ENCODE measurements at places on chromosomes 7 and 10.

DNA sequence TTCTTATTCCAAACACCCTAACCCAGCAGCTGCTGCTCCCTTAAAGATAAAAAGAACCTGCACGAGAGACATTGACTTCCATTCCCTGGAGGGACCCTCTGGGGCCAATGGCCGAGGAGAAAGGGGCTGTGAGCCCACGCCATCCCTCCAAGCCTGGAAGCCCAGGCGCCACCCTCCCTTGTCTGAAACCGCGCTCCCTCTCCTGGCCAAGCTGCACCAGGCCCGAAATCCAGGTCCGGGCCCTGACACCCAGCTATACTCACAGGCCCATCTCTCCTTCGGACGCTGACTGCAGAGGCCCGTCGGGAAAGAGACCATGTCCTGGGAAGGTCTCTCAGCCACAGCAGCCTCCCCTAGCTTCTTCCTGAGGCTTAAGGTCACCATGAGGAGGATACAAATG, 196.5 kb downstream of the PTPRN2 start:
- no peak for DNase-seq

DNA sequence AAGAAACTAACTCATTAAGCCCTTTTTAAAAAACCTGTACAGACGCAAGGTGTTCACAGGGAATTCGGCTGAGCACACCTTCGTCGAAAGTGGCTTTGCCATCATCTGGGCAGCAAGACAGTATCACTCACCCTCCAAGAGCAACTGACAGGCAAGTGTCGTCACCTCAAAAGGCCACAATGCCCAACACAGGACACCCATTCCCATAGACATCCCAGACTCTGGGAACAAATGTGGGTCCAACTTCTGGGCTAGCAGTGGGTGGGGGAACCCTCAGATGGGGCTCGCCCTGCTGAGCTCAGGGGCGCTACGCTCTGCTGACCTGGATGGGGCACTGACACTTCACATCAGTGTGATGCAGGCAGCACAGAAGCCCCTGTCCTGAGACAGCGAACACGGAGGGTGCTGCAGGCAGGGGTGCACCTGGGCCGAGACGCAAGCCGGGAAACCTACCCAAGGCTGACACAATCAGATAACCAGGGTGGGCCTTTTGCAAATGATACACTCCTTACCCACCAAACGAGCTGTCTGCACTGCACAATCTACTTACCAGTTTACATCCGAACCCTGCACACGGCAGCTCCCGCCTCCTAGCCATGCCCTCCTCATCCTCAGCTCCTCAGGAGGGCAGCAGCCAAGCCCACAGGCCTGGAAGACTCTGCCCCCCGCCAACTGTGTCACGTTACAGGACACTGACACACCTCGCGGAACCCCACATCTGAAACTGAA, 1.7 kb downstream of the DIP2C start:
- no peak for DNase-seq

GRCh38 chr10:92712016-92712889, 22.5 kb downstream of the HHEX start:
- no peak for DNase-seq

DNA sequence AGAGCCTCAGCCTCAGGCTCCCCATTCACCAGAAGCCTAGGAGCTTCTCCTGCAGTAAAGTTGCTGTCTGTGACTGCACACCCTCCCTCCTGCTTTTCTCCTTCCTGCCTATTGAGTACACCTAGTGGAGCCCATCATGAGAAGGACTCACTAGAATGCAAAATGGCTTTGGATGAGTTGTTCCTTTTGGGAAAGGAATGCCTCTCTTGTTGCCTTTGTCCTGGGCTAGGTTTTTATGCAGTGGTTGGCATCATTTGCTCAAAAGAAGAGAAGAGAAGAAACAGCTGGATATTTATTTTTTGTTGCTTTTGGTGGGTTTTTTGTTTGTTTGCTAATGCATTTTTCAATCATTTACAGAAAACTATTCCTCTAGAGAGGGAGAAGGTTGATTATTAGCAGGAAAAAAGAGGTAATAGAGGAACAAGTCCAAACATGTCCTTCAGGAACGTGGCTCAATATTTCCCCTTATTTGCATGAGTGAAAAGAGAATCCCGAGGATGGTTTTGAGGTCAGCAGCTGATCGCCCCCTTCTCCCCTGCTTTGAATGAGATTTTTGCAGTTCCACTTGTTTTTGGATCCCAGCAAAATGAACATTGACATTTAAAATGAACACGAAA, 369.9 kb upstream of the NRP1 start:
- DNase-seq: peak; percentile 33

DNA sequence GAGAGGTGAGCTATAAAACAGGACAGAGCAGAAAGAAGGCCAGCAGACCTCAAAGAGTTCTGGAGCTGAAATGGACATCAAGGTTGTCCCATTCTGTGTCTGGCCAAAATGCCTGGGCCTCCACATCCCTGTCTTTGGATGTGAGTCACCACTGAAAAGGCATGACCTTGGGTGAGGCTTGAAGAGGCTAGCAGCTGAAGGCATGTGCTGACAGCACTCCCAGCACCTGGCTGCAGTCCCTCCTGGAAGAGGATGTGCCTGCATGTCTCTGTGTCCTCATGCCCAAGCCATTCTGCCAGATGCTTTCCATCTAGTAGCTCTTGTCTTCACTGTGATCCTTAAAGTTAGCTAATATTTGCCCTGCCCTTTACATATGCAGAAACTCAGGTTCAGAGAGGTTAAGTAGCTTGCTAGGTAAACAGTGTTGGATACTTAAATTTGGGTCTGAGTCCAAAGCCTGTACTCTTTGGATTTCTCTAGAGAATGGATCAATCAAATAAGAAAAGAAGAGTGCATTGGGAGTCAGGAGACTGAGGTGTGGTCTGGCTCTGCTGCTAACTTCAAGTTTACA, 35.8 kb downstream of the HECW1 start:
- DNase-seq: no peak

- no peak for DNase-seq
Measured at GRCh38 chr7:156638443-156639077, 2.0 kb upstream of the RNF32 start.

- no peak for DNase-seq
Measured at GRCh38 chr10:80488539-80489066, 34.5 kb downstream of the TSPAN14 start.

DNA sequence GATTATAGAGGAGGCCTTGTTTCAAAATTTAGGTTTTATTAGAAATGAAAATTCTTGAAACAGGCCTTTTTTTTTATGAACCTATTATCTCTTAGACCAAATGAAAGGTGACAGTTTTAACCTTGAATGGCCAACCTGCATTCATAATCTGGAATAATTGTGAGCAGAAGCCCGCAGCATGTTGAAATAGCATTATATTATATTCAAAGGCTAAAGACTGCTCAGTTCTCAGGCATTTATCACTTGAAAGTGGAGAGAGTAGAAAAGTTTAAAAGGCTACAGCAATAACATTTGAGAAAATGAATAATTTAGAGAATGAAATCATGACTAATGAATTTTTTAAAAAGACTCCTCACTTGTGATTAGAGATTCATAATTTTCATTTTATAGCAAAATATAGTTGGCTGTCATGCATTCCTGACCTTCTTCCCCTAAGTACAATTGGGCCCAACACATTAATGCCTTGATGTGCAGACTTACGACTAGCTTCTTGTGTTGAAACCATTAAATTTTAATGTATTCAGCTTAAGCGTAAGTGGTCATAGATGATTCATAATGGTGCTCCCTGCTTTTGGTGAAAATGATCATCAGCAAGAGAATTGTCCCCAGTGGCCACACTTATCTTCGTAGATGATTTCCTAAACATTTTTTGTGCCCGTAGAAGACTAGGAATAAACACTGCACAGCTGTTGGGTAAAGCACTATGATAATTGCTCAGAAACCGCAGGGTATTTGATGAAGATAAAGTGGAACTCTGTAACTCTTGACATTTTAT, 346.6 kb upstream of the BMPER start:
- no peak for DNase-seq

DNA sequence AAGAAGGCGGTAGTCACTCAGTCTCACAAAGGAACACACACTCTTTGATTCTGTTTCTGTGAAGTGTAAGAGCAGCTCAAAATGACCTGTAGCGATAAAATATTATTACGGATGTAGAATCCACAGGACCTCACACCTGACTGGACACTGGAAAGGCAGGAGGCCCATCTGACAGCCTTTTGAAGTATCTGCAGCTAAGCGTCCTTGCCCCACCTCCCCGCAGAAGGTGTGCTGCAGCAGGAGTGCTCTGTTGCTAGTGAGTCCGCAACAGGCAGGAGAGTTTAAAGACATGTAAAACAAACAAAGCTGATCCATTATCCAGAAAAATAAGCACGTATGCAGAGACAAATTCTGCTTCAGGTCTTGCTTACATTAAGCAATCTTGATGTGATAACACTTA, 355.5 kb downstream of the GPR158 start:
- DNase-seq: no peak

DNA sequence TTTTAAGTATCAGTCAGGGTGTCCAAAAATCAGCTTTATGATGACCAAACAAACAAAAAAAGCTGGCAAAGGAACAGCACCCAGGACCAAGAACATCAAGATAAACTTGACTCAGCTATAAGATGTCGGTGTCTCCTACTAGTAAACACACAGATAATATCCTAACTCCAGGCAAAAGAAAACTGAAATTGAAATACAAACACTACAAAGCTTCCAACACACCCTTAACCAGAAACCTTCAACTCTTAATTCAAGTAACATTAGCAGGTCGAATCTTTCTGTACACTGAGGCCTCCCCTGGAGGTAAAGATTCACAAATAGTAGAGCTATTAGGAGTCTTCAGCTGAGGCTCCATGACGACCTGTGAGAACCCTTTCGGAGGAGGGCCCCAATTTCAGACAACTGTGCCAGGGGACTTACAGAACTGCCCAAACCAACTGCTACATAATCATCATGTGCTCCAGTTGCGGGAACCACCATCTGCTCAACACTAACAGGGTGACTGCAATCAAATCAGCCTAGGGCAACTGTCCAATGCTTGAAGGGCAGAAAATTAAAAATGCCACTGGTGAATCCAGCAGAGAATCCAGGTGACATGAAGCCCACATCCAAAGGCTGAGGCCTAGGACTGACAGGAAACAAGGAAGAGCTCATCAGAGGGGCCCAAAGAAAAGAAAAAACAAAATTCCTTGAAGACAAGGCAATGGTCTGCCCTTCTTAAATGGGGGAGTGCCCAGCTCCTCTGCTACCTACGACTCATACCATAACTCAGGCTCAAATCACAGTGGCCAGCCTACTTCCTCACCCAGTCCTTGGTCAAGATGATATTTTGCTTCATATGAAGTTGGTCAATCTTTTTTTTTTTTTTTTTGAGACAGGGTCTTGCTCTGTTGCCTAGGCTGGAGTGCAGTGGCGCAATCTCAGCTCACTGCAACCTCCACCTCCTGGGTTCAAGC, 20.0 kb downstream of the XPNPEP1 start:
- no peak for DNase-seq

GRCh38 chr7:32583791-32584190, 88.5 kb downstream of the AVL9 start:
- DNase-seq: no peak

GRCh38 chr10:120803972-120804371, 47.2 kb upstream of the WDR11 start:
- DNase-seq: no peak

GRCh38 chr10:44116474-44116873, 268.4 kb downstream of the CXCL12 start:
- DNase-seq: no peak

DNA sequence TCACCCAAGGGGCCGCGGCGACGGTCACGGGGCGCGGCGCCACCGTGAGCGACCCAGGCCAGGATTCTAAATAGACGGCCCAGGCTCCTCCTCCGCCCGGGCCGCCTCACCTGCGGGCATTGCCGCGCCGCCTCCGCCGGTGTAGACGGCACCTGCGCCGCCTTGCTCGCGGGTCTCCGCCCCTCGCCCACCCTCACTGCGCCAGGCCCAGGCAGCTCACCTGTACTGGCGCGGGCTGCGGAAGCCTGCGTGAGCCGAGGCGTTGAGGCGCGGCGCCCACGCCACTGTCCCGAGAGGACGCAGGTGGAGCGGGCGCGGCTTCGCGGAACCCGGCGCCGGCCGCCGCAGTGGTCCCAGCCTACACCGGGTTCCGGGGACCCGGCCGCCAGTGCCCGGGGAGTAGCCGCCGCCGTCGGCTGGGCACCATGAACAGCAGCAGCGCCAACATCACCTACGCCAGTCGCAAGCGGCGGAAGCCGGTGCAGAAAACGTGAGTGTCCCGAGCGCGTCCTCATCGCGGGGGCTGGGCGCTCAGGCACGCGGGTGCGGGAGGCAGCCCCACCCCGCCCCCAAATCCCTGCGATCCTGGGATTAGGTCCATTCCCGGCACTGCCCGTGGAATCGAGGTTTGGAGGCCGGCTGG, 509 bp downstream of the AHR start:
- peak; percentile 46 for DNase-seq

DNA sequence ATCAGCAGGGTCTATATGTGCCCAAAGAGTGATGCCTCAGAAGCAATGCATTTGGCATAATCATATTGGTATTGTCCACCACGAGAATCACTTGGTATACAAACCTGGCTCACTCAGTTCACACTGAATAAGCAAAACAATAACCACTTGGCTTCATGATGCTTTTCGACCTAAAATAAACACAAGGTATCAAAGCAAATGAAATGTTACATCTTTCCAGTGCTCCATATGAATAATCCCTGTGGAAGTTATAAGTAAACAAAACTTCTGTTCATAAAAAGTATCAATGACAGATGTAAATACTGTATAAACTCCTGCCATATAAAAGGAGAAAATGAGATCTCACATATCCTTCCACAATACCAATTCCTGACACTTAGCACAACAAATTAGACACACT, 29.8 kb upstream of the EBLN1 start:
- no peak for DNase-seq

- DNase-seq: no peak
Measured at GRCh38 chr7:9598411-9598810, 1165.0 kb downstream of the NXPH1 start.

DNA sequence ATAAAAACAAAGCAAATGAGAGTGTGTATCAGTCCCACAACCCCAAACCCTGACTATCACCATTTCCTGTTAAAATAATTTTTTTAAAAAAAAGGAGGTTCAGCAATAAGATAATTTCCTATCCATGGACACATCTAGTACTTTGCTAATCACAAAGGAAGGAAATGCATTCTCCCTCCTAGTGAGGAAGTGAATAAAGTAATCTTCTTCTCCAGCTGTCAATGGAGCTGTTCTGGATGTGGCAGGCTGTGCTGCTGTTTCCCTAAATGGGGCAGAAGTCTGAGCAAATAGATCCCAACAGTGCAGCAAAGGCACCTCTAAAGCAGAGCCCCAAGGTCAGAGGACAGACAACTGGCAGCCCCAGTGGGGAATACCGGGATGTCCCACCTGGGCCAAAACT, 540.0 kb downstream of the KCNMA1 start:
- DNase-seq: no peak

GRCh38 chr7:74306730-74307469, 17.7 kb downstream of the CLIP2 start:
- DNase-seq: peak; percentile 89

DNA sequence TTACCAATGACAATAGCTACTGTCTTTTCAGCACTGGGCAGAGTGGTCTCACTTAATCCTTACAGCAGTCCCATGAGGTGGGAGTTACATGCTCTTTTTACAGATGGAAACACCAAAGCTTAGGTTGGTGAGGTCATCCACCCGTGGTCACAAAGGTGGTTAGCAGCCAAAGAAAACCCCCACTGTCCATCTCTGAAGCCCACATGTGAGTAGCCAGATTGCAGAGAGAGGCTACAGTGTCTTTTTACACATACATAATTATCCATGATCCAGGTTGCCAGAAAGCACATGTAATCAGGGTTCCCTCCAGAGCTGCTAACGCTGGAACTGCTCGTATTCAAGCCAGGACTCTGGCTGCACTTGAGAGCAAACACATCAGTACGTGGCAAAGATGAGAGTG, 24.6 kb upstream of the ANKRD2 start:
- no peak for DNase-seq
